Subcutaneous adipose tissue (tissue), 4 donors: ENCODE measurements at places on chromosomes 1 and 21. TPM values are rescaled to one million over a fixed set of nuclear protein-coding genes. Genes with fewer than 3 reads are reported as not detected.

PYHIN1 gene
- 9.3 TPM for total RNA-seq

RGSL1 gene
- not detected for total RNA-seq

PRELP gene
- 63.1 TPM for total RNA-seq

PMF1 gene
- total RNA-seq = 51.2 TPM

CRP gene
- total RNA-seq = not detected

RHD gene
- total RNA-seq = not detected

FALEC gene
- total RNA-seq = not detected

LCK gene
- 2.6 TPM for total RNA-seq

DENND2C gene
- total RNA-seq = 3.7 TPM

IGSF5 gene
- not detected for total RNA-seq

POTED gene
- not detected for total RNA-seq
